ENCODE measurements at places on chromosomes 7 and 10.

DNA sequence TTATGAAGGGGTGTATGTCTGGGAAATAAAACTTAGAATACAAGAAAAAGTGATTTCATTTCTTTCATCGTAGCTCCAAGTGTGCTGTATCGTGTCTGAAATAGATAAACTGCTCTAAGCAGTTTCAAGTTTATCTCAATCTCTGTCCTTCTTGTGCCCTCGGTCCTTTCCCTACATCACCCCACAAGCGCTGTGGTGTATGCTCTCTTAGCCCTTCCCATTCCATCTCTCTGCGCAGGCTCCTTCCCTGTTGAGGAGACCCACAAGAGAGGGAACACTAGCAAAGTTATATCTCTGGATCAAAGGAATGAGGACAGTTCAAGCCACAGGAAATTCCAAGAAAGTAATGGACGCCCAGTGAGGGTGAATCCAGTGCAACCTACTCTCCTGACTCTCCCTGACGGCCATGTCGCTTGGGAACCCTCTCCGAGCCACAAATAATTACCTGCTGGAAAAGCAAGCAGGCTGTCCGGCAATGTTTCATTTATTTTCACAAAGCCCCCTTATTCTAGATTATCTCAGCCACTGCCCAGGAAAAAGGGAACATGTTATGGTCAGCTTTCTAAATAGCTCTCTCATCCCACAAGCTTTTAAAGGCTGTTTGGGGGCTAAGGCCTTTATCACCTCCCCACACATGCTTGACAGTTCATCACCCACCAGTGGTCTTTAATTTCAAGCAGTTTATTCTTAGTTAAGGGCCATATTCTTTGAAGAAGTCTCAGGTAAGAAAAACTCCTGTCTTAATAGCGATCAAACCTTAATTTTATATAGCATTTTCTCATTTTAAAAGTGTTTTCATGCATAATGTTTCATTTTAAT is 34.8 kb downstream of the LRRC4 start:
- DNase-seq: no peak

DNA sequence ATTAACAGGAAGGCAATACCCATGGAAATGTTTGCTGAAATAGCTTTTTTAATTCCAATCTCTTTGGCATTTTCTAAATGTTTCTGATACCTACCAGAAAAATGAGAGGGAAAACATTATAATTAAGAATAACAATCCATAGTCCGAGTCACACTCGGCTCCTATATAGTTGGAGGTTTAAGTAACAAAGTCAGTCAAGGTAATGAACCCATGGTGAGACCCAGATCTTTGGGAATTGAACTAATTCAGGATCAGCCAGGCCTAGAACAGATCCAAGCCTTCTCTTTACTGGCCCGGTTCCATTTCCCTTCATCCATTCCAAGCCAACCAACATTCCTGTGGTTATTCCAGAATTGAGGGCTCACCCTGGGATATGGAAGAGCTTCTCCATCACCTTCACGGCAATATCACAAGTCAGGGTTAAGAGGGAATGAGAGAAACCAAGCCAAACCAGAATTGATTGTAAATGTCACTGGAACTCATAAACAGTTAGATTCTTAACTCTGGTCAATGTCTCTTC is 28.3 kb downstream of the ABCB4 start:
- no peak for DNase-seq

DNA sequence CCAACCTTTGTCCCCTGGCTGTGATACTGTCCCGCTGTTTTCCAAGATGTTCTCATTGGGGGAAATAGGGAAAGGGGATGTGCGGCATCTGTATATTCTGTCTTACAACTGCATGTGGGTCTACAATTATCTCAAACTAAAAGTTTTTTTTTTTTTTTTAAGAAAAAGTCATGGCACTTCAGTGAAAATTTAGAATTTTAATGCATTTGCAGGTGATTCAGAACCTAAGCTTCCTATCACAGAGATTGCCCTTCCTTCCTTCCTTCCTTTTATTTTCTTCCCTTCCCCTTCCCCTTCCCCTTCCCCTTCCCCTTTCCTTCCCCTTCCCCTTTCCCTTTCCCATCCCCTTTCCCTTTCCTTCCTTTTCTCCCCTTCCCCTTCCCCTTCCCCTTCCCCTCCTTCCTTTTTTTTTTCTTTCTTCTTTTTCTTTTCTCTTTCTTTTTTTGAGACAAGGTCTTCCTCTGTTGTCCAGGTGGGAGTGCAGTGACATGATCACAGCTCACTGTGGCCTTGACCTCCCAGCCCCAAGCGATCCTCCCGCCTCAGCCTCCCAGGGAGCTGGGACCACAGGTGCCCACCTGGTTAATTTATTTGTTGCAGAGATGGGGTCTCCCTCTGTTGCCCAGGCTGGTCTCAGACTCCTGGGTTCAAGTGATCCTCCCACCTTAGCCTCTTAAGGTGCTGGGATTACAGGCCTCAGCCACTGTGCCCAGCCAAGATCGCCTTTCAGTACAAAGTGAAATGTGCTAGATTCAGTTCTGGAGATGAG is 32.0 kb downstream of the JAKMIP3 start:
- no peak for DNase-seq

DNA sequence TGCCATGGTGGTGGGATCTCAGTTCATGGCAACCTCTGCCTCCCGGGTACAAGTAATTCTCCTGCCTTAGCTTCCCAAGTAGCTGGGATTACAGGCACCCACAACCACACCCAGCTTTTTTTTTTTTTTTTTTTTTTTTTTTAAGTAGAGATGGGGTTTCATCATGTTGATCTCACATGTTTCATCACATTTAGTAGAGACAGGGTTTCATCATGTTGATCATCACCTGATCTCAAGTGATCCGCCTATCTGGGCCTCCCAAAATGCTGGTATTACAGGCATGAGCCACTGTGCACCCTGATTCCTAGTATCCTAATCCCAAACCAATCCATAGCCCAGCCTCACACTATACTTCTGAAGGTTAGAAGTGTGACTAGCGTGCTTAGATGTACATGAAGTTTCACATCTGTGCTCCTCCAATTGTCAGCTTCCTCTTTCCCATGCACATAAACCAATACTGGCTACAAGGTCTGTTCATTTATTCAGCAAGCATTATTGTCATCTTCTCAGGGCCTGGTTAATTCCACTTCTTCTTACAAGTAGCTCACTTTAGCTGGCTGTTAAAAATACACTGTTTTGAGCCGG is 6.8 kb upstream of the NAT16 start:
- no peak for DNase-seq

GRCh38 chr10:29512425-29512974 is 122.3 kb downstream of the SVIL start:
- DNase-seq: no peak

- DNase-seq: no peak
Measured at GRCh38 chr10:117750616-117751015, 208.1 kb downstream of the EMX2 start.

DNA sequence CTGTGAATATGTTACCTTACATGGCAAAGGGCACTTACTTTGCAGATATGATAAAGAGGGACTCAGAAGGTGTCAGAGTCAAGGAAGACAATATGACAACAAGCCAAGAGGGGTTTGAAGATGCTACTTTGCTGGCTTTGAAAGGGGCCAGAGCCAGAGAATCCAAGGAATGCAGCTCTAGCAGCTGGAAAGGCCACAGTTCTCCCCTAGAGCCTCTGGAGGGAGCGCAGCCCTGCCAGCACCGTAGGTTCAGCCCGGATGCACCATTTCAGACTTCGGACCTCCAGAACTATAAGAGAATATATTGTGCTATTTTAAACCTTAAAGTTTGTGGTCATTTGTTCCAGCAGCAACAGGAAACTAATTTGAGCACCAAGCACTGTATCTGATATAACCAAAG is 32.9 kb upstream of the WDR11 start:
- peak; percentile 39 for DNase-seq

GRCh38 chr7:818031-818699 is 14.1 kb upstream of the SUN1 start:
- DNase-seq: peak; percentile 43

DNA sequence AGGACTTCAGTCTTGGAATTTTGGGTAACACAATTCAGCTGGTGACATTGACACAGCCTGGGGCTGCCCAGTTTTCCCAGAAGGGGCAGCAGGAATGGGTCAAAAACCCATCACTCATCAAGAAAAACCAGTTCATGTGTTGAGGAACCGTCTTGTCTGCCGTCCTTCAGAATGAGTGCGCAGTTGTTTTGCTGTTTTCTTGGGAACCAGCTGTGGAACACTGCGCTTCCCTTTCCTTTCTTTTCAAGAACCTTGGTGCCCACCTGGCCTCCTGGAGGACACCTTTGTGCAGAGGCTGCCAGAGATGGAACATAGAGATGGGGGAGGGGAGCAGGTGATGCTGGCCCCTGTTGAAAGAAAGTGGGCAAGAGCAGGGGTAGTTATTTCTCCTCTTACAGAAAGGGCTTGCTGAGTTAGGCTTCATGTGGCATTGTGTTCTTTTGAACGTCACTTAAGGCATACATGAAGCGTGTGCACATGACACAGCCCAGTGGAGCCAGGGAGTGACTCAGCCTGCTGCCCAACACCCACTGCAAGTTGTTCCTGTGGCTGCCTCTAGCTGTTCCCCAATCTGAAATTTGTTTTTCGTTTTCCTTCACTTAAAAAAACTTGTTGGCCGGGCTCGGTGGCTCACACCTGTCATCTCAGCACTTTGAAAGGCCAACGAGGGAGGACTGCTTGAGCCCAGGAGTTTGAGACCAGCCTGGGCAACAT is 87.4 kb upstream of the TNS3 start:
- DNase-seq: no peak

- peak; percentile 54 for DNase-seq
Measured at GRCh38 chr10:774223-774622, 84.8 kb upstream of the DIP2C start.

DNA sequence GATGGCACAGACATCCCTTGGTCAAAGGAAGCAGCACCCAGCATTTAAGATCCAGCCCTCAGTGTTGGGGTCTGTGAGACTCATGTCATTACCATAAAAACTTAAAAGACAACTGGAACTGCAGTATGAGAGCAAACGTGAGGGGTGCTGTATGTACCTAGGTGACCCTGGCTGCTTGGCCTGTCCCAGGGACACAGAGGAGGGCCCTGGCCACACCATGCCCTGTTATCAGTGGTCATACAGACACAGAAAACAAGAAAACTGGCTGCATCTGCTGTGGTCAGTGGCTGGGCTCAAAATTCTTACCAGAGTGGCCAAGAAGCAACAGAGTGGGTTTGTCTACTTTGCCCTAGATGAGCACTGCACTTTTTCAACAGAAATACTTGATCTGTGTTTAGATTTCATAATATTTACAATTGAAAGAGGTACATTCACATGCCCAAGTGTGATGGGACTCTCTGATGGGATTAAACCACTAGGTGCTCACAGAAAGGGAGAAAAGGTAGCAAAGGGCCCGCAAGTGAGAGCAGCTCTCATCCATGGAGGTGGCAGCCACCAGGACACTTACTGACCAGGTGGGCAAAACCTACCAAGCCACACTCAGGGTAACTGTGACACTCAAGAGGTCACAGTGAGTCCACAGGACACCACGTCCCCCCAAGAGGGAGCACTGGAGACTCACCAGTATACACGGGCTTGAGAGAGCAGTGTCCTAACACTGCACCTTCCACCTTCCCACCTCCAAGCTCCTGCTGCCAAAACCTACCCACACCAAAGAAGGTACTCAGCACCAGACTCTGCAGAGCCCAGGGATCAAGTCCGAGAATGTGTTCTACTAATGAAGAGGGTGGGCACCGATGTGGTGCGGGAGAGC is 68.1 kb upstream of the CAMK2B start:
- no peak for DNase-seq
